ENCODE measurements at places on chromosomes 6 and 20. TPM values are rescaled to one million over a fixed set of nuclear protein-coding genes. Genes with fewer than 3 reads are reported as not detected.

The CLVS2 gene
- total RNA-seq, result 0.25 TPM

The SERPINB6 gene
- 24.0 TPM for total RNA-seq

The TRIM10 gene
- 0.75 TPM for total RNA-seq

The DUSP15 gene
- 0.42 TPM for total RNA-seq
